Islet precursor cell (in vitro differentiated cells): ENCODE measurements at places on chromosomes 4 and X.

DNA sequence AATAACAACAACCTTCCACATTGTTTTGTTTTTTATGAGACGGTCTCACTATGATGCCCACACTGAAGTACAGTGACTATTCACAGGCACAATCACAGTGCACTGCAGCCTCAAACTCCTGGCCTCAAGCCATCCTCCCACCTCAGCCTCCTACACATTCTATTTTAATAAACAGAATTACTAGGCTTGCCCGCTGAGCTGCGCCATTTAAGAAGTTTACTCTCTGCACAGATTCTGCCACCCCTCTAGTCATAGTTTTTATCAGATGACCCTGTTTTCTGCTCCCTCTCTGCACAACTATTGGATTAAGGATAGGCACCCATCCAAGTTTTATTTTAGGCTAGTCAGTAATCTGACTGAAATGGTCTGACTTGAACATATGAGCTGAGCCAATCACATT is 11.3 kb upstream of the COX18 start:
- DNase-seq, result no peak

GRCh38 chrX:19810802-19811201 is 76.6 kb downstream of the SH3KBP1 start:
- DNase-seq, result no peak

DNA sequence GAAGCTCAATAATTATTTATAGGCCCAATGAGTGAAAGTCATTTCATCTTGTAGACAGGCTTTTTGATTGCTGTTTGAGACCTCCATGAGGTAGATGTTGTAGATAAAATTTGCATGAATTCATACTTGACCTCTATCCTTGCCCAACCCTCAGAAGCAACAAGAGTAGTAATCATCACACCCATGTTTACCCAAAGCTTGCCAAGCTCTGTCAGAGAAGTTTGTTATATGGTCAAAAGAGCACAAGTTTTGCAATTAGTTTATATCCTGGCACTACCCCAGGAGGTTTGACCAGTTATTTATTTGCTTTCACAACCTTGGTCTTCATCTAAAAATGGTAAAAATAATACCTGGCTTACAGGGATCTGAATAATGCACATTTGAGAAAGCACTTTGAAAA is 20.7 kb downstream of the ADH7 start:
- no peak for DNase-seq

GRCh38 chrX:68999356-68999755 is 165.9 kb downstream of the PJA1 start:
- DNase-seq, result peak; percentile 49

DNA sequence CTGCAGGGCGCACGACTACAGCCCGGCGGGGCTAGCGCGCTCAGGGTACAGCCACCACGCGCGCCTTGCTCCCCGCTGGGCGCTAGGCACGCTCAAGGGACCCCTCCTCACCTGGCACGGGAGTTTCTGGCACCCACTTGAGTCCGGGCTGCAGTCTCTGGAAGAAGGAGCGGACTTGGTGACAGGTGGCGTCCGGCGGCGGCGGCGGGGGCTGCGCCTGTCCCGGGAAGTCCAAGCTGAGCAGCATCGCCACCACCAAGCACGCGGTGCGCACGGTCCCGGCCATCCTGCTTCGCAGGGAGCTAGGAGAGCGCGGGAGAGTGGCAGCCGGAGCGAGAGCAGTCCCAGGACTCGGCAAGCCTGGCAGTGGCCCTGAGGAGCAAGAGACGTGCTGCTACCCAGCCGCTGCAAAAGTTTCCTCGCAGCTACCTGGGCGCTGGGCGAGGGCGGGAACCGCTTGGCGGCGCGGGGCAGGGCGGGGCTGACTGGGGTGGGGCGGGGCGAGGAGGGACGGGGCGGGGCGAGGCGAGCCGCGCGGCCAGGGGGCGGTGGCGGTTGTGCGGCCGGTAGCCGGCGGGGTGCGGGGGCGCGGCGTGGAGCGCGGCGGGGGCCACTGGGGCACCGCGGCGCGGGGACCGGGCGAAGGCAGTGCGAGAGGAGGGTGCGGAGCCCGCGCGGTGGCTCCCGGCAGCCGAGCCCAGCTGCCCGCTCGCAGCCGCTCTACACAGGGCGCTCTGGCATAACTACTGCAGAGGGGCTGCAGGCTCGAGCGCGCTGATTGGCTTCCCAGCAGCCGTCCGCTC is at the start of gene GPC3:
Gene GPC3 (minus strand): TSS at position 431 of the 803 bp plus-strand sequence.
- peak; percentile 84 for DNase-seq

GRCh38 chr4:146335763-146336409 is 121.5 kb downstream of the REELD1 start:
- no peak for DNase-seq

- peak; percentile 17 for DNase-seq
Measured at GRCh38 chr4:4428966-4429875, 42.3 kb downstream of the NSG1 start.

DNA sequence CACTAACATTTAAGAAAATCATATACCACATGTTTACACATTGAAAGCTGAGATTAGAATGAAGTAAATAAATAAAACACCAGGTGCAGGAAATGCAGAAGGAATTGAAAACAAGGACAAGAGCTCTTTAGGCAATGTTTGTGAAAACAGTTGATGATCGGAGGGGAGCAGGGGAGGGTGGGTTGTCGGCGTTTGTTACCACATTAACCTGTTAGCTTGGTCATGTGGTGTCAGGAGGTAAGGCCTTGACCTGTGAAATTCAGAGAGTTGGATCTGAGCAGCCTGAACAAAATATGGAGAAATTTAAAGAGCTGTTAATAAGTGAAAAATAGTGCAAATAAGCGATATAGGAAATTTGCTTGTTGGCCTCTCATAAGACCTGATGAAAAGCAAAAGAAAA is 759.9 kb downstream of the PDHA2 start:
- DNase-seq, result no peak
